ENCODE measurements at places on chromosomes 5 and 9. TPM values are rescaled to one million over a fixed set of nuclear protein-coding genes. Genes with fewer than 3 reads are reported as not detected.
A peak's percentile ranks its signal among the peaks of the same experiment; 100 is the strongest.

DNA sequence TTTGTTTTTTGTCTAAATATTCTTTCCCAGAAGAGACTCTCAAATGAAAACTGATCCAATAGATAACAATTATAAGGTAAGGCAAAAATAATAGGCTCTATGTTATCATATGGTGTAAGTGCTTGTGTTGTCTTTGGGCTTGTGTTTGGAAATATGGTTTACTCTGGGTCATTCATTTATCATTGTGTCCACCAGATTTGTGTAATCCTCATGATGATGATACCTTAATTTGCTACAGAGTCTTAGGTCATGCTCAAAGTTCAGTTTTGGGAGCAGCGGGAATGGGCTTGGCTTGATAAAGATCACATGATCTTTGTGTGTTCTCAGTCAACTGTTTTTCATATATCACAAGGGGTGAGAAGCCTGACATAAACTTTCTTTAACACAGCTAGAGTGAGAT, 34.2 kb downstream of the PLPPR1 start:
- DNase-seq, result no peak

GRCh38 chr5:144135113-144135762, 35.2 kb downstream of the YIPF5 start:
- DNase-seq, result no peak

- DNase-seq, result no peak
Observed at GRCh38 chr5:106827061-106827460, 843.7 kb downstream of the EFNA5 start.

- DNase-seq, result no peak
Observed at GRCh38 chr5:78544561-78545201, 103.9 kb downstream of the LHFPL2 start.

GRCh38 chr9:122307061-122307460, 42.4 kb downstream of the MRRF start:
- DNase-seq, result no peak

DNA sequence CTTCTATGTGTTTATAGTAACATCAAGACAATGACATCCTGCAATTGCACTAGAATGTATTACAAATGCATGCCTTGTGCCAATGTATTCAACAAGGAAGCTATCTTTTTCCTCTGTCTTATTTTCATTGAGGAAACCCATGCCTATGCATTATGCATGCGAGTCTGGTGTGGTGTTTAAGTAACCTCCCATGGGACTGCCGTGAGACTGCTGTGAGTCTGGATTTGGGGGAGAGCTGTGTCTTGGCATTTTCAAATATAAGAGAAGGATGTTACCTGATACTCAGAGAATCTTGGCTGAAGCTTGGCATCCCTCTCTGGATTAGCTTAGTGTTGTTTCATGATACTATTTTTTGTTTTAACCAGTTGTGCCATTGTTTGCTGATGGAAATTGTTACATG, 98.3 kb downstream of the F2RL2 start:
- no peak for DNase-seq

DNA sequence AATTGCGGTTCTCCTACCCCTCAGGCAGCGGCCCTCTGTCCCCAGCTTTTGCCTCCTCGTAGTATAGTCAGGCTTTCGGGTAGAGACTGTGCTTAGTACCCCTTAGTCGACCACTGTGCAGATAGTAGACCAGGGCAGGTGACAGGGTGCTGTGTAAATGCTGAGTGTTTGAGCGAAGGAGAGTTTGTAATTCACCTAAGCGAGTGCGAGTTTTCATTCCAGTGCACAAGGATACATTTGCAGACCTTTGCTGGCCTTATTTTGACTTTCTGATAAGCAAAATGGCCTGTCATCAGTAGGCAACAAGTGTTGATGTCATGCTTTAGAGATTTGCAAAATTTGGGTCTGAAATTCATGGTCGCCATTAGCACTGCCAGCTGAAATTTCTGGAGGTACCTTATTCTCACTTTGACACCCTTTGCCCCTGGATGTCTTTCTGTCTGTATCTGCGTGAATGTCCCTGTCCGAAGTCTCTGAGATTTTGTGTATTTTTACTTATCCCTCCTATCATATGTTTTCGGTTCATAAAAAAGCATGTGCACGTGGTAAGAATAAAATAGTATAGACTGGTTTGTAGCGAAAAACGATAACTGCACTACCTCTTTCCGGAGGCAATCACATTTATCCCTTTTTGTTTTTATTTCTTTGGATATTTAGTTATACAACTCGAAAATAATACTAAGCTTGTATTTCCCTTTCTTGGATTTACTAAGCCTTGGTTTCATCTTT, 1.9 kb downstream of the LMNB1 start:
- DNase-seq, result no peak

GRCh38 chr5:124735169-124735858, 11.1 kb downstream of the ZNF608 start:
- no peak for DNase-seq

GRCh38 chr5:43041110-43041668, 1.1 kb upstream of the ANXA2R start:
- DNase-seq, result no peak

- DNase-seq, result no peak
Observed at GRCh38 chr9:21160178-21160577, 6.3 kb downstream of the IFNA21 start.

DNA sequence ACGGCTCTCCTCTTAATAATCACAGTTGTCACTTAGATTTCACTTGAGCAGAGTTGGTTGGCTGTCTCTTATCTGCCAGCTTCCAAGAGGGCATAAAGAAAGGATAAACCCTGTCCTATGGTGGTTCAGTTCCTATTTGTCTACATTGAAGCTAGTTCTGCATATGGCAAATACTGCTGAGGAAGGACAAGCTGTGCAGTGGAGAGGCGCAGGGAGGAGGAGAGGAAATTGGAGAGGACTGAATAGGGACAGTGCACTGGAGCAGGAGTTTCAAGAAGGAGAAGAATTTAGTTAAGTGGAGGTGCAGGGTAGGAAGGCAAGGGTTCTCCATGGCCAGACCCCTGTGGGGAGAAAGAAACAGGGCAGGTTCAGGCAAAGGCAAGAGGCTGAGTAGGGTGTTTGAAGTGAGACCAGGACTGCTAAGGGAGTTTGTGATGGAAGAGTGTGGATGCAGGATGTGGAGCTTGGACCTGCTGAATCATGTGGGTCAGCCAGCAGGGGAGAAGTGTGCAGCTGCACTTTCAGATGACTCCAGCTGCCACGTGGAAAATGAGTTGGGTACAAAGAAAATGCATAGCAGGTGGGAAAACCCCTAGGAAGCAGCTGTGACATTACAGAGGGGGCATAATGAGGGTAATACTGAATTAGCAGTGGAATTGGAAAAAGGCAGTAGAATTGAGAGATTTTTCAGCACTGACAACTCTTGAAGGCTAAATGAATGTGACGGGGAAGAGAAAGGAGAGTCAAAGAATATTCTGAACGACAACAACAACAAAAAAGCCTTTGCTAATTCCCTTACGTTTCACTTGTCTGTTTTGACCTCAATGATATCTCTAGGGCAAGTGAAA, 66.8 kb downstream of the MAMDC2 start:
- no peak for DNase-seq

DNA sequence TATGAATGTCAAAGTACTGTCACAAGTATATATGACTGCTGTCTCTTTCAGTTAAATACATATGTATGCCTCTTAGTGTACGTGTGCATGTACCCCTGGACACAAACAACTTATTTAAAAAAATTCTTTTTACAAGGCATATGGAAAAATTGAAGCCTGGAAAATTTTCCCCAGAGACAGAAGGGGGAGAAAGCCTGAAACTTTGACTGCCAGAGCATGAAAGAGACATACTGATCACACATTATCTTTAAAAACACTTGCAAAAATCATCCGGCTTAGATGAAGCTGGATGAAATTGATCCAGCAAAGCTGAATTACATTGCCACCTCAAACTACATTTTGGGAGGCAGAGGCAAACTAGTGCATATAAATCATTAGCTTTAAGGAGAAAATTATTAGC, 88.0 kb upstream of the NFIB start:
- no peak for DNase-seq

DNA sequence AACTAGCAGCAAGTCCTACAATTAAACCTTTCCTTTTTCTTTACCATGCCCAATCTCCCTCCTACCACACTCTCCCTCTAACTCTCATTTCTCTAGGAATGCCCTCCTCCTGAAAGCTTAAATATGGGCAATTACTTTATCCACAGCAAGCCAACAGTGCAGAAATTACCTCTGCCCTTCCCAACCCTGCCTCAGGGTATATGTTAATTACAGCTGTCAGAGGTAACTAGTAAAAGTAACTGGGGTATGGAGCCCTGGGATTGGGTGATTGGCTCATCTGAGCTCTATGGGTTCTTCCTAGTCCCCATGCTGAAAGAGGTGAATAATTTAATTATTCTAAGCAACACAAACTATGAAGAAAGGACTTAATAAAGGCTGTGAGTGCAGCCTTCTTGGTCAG, 478.9 kb upstream of the NMUR2 start:
- no peak for DNase-seq

GRCh38 chr5:177232358-177232757, 71.2 kb downstream of the RAB24 start:
- no peak for DNase-seq

GRCh38 chr9:10260501-10260900, 352.3 kb downstream of the PTPRD start:
- DNase-seq, result no peak

DNA sequence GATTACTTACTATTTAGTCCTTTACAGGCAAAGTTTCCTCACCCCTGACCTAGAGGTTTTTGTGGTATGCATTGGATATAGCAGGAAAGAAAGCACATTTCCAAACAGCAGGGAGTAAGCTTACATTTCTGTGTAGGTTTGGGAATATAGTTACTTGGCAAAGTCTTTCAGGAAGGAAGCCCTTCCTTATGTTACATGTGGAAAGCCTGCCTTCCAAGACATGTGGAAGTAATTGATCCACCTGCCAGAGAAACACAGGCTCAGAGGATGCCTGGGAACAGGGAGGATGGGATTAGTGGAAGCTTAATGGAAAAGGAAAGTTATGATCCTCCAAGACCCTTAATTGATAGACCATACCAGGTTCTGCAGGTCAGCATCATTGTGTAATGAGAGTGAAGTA, 87.3 kb upstream of the PPP1R2B start:
- no peak for DNase-seq

DNA sequence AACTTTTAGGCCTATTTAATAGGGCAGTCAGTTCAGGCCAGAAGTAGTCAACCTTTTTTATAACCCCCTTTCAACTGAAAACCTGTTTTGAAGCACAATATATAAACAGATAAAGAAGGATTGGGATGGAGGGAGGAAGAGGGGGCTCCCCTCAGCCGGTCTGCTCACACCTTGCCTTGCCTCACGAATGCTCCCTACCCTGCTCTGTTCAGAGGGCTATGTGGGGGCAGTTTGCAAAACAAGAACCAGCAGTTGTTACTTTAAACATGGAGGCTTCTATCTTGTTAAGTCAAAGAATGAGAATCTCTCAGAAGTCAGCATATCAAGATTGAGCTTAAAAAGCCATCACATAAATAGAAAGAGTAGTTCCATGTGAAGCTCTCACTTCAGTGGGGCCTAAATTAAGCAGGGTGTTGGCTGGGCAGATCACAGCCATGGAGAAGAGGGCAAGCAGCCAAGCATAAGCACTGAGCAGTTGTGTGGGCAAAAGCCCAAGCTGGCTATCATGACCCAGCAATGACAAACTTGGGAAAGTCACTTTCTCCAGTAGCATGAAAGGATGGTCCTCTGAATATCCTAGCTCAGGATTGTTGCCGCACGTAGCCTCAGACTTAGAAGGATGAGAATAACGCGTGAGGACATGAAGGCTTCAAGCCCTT, 70.6 kb downstream of the ALDH1A1 start:
- no peak for DNase-seq

DNA sequence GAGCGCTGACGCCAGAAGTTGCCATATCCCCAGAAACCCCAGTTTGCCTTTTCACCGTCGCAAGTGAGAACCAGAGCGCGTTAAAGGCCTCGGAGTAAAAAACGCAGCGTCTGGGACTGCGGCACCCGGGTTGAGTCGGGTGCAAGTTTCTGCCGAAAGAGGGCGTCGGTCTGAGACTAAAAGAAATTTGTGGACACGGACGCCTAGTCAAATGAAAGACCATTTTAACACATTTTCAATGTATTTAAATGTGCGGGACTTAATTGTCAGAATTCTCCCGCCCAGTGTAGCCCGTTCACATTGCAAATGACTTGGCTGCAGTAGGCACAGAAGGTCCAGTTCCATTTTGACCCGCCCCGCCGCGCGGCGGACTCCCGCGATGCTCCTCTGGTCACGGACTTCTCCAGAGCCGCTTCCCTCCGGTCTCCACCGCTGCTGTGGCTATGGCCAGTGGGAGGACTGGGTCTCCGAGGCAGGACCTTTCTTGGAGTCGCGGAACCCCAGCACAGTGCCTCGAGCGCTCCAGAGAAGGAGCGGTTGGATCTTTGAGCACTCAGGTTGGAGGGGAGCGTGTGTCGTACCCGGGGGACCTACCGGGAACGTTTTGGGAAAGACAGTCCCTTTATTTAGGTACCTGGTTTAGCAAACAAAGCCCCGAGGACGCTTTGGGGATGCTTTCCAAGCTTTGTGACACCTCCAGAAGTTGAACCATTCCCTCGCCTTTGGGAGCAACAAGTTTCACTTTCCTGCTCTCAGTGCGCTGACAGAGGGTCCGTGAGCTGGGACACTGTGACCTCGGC, 1.2 kb upstream of the NPR3 start:
- peak; percentile 72 for DNase-seq

DNA sequence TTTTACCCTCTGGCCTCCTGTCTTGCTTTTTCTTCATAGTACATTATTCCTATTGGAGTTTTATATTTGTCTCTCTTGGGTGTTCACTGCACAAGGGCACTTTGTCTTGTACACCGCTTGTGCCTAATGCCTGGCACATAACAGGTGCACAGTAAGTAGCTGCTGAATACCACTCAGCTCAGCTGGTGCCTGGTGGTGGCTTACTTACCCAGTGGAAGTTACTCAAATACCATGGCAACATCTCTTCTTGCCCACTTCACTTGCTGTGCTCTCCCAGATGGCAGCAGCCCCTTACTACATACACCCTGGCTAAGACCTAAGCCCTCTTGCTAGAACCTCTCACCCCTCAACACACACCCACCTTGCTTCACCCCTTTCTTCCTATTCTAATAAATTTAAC, 11.3 kb upstream of the SKP1 start:
- DNase-seq, result no peak

GRCh38 chr5:156934450-156935211, 28.4 kb downstream of the TIMD4 start:
- no peak for DNase-seq

- DNase-seq, result no peak
Observed at GRCh38 chr9:134316449-134317160, 9.7 kb upstream of the RXRA start.

GRCh38 chr5:177983763-177984583, 12.1 kb downstream of the PROP1 start:
- DNase-seq, result no peak

ZBED3 gene
- total RNA-seq, result 25.8 TPM

WHRN gene
- total RNA-seq, result 28.2 TPM

LIFR gene
- 62.4 TPM for total RNA-seq

EDIL3 gene
- 51.3 TPM for total RNA-seq

BRD3 gene
- total RNA-seq, result 83.7 TPM

ELL2 gene
- 11.7 TPM for total RNA-seq

OR1Q1 gene
- total RNA-seq, result not detected

CD72 gene
- total RNA-seq, result 4.2 TPM

SPTAN1 gene
- 458 TPM for total RNA-seq

GPR151 gene
- total RNA-seq, result not detected

SLC6A3 gene
- 0.04 TPM for total RNA-seq
